ENCODE measurements at places on chromosomes 12 and 14.

- no peak for DNase-seq
Observed at GRCh38 chr12:15700595-15700994, 88.6 kb downstream of the EPS8 start.

DNA sequence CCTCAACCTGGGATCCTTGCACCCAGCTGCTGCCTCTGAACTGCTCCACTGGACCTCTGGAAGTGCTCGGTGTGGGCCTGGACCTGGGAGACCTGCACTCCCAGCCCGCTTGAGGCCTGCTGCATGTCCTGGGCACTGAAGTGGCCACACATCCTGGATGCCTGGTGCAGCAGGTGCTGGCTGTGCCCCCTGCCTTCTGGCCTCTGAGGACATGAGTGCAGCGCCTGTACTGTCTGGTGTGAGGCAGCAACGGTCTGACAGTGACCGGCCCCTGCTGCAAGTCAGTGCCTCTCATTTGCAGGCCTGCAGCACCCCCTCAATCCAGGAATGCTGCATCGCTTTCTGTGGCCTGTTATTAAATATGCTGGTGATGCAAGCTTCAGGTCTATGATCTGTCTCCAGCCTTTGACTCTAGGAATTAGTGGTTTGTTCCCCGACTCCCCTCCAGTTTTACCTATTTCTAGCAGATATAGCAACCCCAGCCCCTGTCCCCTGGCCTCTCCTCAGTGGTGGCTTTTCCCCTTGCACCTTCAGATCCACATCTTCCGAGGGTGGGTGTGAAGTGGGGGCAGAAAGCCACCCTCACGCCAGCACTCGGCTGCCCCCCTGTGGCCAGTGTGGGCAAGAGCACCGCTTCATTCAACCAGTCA is 3.6 kb downstream of the SMIM41 start:
- peak; percentile 76 for DNase-seq

DNA sequence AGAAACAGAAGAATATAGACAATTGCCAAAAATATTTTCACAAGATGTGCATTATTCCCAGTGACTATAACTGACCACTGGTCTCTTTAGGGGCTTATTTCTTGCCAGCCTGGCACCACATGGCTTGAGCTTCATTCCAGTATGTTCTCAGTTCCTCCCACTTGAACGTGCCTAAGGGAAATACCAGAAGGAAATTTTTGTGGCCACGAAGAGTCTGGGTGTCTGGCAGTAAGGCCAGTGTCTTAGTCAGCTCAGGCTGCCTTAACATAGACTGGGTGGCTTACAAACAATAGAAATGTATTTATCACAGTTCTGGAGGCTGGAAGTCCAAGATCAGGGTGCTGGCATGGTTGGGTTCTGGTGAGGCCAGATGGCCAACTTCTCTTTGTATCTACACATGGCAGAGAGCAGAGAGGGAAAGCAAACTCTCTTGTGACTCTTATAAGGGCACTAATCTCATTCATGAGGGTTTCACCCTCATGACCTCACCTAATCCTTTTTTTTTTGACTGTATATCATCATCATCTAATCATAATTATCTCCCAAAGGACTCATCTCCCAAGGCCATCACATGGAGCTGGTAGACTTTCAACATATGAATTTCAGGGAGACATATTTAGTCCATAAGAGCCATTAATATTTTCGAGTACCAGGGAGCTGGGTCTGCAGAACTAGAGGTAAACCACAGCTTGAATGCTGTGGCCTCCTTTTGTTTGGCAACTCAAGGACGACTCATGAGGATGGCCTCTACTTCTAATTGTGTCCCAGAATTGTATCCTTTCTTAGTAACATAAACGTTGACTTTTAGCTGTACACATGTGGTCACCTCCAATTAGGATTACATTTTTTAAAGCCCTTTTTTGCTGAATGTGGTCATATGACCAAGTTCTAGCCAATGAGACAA is 5.1 kb upstream of the SMOC1 start:
- DNase-seq, result no peak

- DNase-seq, result no peak
Observed at GRCh38 chr14:101360054-101360911, 201.0 kb upstream of the DIO3 start.

DNA sequence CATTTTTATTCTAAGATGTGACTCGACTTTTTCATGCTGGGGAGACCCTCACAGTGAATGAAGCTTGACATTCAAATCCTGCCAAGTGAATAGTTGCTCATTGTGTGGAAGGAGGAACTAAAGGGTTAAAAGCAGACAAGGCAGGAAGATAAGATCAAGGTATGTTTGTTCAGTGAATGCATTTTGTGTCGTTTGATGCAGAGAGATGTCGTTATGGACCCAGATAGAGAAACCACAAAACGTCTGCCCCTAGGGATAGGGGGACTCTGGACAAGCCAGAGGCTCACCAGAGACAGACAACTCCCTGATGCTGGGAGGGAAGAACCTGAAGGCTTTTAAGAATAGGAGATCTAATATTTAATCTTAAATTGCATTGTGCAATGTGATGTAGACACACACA is 72.5 kb upstream of the MYL2 start:
- DNase-seq, result no peak

DNA sequence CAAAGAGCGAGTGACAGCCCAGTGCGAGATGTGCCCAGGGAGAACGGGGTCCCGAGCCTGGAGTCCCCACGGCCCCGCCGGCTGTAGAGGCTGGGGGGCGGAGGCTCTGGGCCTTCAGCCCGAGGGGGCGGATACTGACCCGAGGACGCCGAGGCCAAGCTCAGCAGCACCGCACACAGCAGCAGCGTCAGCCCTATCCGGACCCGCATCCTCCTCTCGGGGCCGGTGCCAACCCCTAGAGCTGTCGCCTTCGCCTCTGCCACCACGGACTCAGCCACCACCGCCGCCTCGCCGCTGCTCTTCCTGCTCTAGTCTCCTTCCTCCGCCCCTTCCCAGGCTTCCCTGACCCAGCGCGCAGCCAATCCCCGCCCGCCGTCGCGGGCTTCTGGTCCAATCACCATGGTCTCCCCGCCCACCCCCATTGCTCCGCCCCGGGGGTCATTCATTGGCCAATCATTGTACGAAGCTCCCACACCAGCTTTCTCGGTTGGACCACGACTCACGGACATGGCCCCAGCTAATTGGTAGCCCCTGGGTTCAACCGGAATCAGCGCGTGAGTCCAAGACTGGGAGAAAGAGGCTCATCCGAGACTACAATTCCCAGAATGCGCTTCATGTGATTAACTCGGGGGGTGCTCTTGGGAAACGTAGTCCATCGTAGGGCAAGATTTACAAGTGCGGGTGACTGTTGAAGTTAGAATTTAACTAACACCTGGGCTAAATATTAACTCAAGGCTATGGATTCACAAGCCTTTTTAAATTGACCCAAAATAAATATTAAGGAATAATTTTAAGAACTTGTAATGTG is at the start of gene SEL1L:
Gene SEL1L, minus strand, starts transcription at position 318 of the 808 bp plus-strand sequence. Its CDS starts 109 bp downstream, at position 209.
- peak; percentile 100 for DNase-seq

DNA sequence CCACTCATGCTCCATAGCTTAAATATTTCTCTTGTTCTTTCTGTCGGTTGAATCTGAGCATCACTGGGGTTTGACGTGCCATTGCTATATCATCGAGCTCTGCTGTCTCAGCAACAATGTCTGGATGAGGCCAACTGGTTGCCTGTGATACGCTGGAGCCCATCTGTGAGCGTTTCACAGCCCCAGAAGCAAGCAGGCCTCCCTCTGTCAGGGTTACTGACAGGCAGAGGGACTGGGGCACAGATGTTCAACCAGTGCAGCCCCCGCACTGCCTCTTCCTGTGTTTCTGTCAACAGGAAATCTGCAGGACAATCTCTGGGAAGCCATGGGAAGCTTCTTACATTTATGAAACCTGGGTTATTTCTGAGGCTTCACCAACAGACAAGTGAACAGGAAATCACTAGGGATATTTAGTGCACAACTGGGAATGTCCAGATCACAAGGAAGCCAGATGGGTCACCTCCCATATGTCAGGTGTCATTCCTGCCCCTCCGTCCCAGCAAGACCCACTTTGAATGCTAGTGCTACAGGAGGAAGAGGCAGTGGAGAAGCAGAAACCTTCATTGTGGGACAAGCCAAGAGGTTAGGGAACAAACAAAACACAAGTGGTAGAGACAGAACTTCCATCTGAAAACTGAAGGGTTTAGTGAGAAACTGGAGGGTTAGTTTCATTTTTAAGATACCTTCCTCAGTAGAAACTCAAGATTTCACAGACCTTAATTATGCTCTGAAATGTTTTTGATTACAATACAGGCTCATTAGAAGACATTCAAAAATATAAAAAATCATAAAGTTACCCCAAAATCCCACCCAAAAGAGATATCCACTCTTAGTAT is 24.1 kb downstream of the DMAC2L start:
- DNase-seq, result peak; percentile 94

GRCh38 chr12:120225852-120226640 is 25.1 kb upstream of the RPLP0 start:
- DNase-seq, result peak; percentile 96
